Fibroblast of skin of left biceps (primary cell): ENCODE measurements at places on chromosomes 4 and X.
A peak's percentile ranks its signal among the peaks of the same experiment; 100 is the strongest.

DNA sequence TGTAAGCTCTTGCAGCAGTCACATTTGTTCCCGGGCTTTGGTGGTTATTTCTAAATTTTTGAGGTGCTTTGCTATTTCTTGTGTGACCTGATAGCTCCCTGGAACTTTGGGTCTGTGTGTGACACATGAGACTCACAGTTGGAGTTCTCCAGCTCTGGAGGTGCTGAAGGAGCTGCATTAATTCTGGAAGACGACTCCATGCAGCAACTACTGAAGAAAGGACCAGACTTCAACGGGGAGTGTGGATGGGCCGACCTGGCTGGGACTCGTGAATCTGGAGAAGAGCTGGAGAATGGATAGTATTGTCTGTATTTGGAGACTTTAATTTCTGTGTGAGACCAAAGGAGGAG, 1.5 kb downstream of the MRFAP1 start:
- DNase-seq, result no peak

- DNase-seq, result no peak
These were observed 36.5 kb downstream of the PRR32 start for GRCh38 chrX:126855839-126856524.

DNA sequence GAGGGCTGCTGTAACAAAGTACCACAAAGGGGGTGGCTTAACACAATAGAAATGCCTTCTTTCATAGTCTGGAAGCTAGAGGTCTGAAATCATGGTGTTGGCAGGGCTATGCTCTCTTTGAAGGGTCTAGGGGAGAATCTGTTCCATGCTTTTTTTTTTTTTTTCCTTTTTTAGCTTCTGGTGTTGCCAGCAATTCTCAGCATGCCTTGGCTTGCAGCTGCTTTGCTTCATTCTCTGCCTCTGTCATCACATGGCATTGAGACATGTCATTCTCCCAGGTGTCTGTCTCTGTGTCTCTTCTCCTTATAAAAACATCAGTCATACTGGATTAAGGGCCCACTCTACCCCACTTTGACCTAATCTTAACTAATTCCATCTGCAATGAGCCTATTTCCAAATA, 78.6 kb upstream of the BOD1L1 start:
- no peak for DNase-seq

- DNase-seq, result peak; percentile 61
These were observed 126.7 kb downstream of the DHRSX start for GRCh38 chrX:2374086-2374485.

GRCh38 chrX:24485976-24486680, 21.0 kb downstream of the PDK3 start:
- no peak for DNase-seq

DNA sequence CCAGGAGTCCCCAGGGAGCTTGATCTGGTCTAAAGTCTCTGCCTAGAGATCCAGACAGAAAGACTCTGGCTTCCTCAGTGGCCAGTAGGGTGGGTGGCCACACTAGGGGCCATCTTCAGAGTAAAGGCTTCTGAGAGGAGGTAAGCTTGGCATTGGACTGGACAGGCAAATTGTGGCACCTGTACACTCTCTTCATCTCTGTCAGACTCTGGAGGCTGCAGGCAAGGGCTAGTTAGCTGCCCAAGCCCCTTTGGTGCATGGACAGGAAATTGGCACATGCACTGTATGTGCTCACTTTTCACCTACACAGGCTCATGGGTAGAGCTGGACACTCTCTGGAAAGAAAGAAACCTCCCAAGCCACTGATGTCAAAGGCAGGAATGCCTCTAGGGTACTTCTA, 142.8 kb downstream of the PJA1 start:
- DNase-seq, result no peak

- no peak for DNase-seq
These were observed 1127.8 kb upstream of the PRKX start for GRCh38 chrX:4841216-4841745.
